ENCODE measurements at places on chromosomes 11 and 22.
A peak's percentile ranks its signal among the peaks of the same experiment; 100 is the strongest.

DNA sequence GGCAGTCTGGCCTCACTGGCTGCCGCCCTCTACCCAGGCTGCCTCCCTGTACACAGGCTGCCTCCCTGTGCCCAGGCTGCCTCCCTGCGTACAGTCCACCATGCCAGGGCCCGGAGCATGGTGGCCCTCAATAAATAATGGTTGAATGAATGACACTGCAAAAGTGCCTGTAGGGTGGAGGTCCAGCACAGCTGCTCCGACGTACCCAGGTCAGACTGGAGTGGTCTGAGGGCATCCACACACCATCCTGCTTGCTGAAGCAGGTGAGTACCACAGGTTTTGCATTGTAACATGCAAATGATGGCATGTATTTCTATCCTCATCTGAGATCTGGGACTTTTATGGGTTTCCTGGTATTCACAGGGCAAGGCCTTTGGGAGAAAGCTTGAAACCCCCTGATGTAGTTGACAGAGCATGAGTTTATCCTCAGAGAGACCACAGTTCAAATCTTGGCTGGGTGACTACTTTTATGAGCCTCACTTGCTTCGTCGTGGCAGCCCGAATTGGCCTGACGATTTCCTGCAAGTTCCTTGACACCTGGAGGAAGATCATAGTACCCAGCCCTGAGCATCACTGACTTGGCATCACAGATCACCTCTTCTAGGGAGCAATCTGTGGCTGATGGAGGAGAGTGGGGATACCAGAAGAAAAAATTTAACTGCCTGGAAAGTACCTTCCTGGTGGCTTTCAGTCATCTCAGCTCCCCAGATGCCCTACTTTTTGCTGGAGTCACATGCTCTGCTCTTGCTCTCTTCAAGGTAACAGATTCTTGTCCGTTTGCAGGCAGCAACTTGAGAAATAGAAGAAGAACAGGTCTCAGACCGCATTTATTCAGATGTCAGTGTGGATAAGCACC, 16.0 kb upstream of the CYB5R3 start:
- no peak for DNase-seq

DNA sequence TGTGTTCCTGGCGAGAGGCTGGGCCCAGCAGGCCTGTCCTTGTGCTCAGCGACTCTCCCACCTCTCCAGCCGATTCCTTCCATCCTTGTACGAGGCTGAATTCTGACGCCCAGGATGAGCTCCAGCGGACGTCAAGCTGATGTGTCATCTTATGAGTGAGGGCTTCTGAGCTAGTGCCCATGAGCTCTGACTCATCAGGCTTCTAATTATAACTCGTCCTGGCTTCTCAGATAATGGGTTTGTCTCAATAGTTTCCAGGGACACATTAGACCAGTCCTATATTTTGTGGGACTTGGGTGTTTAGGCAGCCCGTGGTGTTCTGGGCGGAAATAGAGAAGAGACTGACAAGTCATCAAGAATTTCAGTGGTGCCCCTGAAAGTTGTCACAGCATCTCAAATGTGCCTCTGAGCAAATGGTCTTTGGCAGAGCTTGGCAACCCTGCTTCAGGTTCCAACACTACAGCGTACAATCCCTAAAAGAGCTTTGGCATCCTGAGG, 108.2 kb upstream of the CD44 start:
- peak; percentile 18 for DNase-seq

DNA sequence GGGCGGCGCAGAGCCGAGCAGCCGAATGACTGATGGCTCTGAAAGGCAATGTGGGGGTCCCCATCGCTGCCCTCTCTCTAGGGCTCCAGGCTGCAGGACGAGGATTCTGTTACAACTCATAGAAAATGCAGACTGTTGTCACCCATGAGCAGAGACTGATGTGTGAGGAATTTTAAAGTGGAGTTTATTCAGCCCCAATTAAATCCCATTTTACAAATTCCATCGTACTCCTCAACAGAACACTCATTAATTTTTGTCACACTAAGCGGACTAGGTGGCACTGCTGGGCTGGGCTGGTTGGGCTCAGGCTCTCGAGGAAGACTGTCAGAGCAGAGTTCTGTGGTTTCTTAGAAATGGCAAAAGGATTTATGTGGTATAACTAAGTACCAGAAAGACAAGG, 102.6 kb upstream of the SPON1 start:
- DNase-seq: no peak

DNA sequence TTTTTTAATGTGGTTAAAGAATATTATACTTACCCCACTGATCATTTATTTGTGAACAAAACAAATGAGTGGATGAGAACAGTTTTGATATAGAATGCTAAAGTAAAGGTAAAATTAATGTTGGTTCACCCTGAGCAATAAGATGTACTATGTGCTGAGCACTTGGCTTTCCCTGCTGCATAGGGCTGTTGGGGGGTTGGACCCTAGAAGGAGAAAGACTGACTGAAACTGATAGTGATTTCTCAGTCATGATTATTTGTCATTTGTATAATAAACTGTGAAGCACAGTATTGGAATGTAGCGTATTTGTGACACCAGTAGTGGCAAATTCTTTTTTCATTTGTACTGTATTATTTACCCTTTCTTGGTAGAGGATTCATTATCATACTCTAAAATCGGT, 63.3 kb downstream of the PRMT3 start:
- no peak for DNase-seq
